ENCODE measurements at places on chromosomes 7 and 10.

DNA sequence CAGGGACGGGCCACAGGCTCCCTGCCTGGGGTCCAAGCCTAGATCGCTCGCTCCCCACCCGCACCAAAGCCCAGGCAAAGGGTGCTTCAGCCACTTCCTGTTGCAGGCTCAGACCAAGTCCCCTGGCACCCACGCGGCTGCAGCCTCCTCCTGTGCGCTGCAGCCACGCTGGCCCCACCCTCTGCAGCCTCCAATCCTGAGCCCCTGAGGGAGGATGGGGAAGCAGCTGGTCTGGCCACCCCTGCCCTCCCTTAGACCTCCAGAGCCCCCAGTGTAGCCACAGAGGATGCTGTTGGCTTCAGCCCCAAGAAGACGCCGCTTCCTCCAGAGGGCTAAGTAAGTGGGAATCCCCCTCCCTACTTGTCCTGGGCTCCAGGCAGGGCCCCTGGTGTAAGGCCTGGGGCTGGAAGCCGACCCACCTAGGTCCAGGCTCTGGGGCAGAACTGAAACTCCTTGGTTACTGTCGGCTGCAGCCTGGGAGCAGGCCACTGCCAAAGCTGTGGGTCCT is 9.4 kb downstream of the LIMK1 start:
- DNase-seq: no peak

GRCh38 chr10:124696446-124697392 is 47.5 kb downstream of the FAM53B start:
- no peak for DNase-seq

DNA sequence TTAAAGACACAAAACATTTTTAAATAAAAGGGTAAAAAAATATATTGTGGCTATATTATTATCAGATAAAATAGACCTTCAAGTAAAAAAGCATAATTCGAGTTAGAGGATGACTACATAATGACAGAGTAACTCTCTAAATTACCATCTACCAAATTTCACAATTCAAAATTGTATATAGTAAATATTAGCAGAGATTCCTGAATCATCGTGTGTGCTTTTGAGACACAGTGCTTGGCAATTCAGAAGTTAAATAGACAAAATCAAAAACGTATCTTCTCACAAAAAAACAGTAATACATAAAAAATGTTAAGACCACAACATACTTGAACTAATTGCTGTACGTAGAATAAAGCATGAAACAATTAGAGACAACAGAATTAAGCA is 110.4 kb downstream of the AHR start:
- no peak for DNase-seq

DNA sequence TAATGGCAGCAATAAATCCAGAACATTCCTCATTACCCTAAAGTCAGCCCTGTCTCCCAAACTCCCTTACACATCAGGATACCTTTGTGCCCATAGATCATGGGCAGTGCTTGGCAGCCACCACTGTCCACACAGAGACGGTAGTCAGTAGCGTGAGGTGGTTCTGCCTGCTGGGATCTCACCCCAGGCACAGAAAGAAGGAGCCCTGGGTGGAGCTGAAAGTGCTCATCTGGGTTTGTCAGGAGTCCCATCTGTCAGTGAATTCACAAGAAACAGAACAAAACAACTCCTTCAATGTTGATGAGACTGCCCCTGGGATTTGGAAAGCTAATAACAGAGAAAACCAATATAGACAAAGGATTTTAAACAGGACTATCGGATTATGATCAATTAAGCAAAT is 90.2 kb upstream of the PRSS58 start:
- DNase-seq: no peak

GRCh38 chr7:42628054-42628453 is 283.8 kb downstream of the C7orf25 start:
- DNase-seq: no peak

DNA sequence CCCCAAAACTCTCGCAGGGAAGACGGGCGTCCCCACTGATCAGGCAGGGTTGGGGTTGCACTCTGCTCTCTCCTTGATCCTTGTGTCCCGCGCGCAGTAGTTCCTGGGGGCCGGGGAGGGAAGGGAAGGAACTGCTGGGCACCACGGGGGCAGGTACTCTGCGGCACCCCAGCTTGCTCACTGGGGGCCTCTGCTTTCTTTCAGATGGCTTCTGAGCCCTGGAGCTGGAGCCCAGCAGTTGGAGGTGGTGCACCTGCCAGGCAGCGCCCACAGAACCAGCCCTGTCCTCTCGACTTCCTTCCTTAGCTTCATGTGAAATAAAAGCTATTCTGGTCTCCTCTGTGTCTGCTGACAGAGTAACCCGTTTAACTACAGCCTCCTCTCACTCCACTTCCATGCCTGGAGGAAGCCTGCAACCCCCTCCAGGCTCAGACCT is 12.2 kb downstream of the PLAC9 start:
- DNase-seq: no peak

DNA sequence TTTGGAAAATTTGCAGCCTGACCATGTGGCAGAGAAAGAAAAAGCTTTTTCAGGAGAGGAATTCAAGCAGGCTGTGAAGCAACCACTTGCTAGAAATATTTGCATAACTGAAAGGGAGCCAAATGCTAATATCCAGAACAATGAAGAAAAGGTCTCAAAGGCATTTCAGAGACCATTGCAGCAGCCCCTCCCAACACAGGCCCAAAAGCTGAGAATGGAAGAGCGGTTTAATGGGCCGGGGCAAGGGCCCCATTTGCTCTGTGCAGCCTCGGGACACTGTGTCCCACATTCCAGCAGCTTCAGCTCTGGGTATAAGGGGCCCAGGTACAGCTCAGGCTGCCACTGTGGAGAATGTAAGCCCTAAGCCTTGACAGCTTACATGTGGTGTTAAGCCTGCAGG is 918.1 kb upstream of the POT1 start:
- no peak for DNase-seq

- no peak for DNase-seq
These were observed 1297.2 kb upstream of the LRRTM3 start for GRCh38 chr10:65628493-65629139.

DNA sequence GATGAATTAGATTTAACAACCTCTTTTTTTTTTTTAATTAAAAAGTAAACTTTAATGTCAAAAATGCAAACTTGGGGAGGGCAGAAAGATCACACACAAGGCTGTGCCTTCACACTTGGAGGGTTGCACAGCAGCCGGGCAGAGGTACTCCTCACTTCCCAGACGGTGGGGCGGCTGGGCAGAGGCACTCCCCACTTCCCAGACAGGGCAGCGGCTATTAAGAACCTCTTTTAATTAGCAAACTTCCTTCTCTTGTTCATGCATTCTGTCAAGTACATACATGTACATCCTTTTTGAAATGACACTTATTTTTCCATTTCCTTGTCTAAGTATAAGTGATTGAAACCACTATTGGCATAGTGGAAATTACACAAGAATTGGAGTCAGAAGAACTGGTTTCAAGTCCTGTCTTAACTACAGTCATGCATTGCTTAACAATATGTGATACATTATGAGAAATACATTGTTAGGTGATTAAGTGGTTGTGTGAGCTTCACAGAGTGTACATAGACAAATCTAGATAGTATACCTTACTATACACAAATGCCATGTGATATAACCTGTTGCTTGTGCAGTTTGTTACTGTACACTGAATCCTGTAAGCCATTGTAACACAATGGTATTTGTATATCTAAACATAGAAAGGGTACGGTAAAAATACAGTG is 26.5 kb downstream of the BTRC start:
- DNase-seq: no peak

- DNase-seq: no peak
These were observed 36.9 kb downstream of the TMEM168 start for GRCh38 chr7:112753298-112753697.

DNA sequence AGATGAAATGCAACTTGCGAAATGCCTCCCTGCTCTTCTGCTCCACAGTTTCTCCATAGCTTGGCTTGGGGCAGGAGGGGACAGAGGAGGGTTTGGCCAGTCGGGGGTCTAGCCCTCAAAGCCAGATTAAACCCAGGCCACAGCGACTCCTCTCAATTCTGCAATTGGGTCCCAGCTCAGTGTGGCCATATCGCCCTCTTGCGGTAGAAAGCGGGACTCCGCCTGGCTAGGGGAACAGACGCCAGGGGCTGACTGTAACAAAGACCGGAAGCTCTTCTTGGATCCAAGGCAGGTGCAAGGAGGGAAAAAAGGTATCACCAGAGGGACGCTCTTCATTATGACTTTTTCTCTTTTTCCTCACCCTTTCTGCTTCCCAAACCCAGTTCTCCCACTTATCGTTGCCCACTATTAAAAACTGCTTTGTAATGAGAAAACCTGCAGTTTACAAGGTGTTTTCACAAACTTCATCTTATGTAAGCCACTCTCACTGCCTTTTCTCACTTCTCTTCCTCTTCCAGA is 36.6 kb upstream of the TNPO3 start:
- DNase-seq: peak; percentile 85
